ENCODE measurements at places on chromosomes 3 and 15. TPM values are rescaled to one million over a fixed set of nuclear protein-coding genes. Genes with fewer than 3 reads are reported as not detected.
A peak's percentile ranks its signal among the peaks of the same experiment; 100 is the strongest.

DNA sequence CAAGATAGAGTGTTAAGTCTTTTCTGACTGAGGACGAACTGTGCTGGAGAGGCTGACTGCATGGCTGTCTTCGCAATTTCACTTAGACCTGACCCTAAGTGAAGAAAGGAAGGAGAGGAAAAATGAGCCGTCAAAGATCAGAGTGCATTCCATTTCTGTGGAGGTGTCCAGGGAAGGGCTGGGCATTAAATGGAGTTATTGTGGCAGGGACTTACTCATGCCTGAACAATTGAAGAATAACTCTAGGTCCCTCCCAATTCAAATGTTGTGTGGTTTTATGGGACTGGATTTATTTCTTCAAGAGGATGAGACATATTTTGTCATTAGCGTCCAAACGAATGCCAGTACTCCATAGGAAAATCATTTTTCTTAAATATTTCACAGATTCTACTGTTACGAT is 187.3 kb upstream of the CFAP20DC start:
- no peak for DNase-seq

- DNase-seq: peak; percentile 35
These were observed 26.5 kb downstream of the IGSF10 start for GRCh38 chr3:151434151-151434890.

GRCh38 chr15:41554915-41555314 is 4.1 kb upstream of the TYRO3 start:
- no peak for DNase-seq

DNA sequence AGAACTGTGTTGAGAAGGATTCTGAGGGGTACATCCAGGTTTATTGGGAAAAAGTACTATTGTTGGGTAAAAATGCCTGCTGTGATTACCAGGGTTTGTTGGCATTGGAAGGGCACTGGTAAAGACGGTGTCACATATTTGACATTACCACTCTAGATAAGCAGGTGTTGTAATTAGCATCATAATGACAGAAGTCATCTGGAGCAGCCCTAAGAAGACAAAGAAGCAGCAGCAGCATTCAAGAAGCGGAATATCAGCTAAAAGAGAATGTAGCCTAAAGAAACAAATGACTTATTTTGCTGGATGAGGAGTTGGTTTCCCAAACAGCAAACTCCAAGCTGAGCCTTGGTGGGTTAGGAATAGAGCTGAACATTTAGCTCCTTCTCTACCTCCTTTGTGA is 30.5 kb upstream of the ZFAND6 start:
- DNase-seq: no peak

GRCh38 chr3:126381966-126382365 is 12.7 kb upstream of the CFAP100 start:
- DNase-seq: no peak

GRCh38 chr3:15460891-15461531 is 33.6 kb downstream of the EAF1 start:
- no peak for DNase-seq

GRCh38 chr15:85950101-85950500 is 129.6 kb upstream of the AGBL1 start:
- DNase-seq: no peak

DNA sequence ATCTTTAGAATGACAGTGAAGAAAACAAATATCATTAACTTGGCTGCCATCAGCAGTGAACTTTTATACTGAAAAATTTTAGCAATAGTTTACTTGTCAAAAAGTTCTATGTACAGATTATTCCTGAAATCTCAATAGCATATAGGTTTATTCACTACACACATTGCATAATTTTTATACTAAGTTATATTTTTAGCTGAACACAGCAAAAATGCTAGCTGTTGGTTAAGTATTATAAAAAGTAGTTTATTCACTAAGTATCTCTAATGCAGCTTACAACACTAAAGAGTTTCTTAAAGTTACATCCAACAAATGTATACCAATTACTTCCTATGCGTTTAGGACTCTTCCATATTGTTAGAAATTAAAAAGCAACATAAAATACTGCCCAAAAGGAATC is 131.9 kb downstream of the SCAPER start:
- DNase-seq: no peak

DNA sequence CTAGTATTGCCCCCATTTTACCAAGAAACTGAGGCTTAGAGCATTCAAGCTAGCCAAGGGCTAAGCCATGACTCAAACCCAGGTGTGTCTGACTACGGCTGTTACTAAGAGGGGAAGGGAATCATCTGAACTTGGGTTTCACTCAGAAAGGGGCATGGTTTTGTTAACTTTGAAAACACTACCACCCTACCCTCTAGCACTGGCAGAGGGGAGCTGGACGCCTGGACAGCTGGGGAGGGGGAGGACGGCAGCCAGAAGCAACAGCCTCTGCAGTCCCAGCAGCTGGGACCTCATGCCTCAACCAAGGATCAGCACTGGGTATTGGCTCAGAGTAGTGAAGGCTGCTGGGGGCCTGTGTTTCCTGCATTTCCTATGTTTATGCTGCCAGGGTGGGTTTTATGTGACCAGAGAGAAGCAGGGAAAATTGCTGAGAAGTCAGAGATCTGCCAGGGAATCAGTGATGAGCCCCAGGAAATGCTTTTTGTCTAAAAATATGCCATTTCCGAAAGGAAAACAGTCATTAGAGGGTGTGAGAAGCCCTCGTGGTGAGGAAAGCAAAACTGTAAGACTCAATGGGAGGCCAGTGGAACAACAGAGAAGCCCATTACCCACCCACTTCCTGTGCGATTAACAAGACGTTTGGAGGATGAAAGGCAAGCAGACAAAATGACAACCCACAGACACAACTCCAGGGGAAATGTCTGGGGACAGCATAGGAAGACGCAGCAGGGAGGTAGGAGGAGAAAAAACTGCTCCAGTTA is 41.2 kb downstream of the LIPC start:
- no peak for DNase-seq

DNA sequence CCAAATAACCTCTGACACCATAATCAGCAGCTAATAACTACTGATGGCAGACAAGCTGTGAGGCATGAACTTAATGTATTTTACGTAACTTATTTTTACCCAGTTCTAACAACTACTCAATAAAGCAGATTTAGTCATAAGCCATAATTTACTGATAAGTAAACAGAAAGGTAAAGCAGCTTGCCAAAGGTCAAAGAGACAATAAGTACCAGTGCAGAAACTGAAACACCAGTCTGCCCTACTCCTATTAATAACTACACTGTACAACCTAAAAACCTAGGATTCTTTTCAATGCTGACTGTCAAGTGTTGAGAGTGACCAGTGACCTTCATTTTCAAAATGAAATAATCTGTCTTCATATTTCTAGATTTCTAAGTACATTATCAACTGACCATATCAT is 152.2 kb downstream of the NR2E3 start:
- DNase-seq: no peak

GRCh38 chr3:174986685-174987084 is 127.6 kb downstream of the NAALADL2 start:
- no peak for DNase-seq

- no peak for DNase-seq
These were observed 50.7 kb downstream of the ROPN1B start for GRCh38 chr3:126019683-126020082.

GRCh38 chr3:73213896-73214295 is 152.4 kb downstream of the EBLN2 start:
- DNase-seq: no peak

GRCh38 chr3:194312743-194313281 is 38.3 kb downstream of the CPN2 start:
- DNase-seq: no peak

DNA sequence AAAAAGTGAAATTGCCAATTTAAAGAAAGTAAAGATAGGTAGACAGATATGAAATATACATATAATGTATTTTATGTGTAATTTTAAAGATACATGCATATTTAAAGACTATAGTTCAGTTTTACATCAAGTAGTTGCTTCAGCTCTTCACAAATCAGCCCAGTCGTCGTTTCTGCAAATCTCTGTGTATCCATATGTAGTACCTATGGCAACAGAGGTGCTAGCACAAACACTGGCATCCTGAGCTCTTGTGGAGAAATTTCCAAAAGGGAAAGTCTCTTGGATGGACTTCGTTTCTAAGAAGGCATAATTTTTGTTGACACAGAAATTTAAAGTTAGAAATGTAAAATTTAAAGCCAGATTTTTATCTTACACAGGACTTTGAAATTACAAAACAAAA is 1284.7 kb downstream of the ROBO1 start:
- DNase-seq: no peak

GRCh38 chr3:131806736-131807135 is 228.1 kb downstream of the CPNE4 start:
- no peak for DNase-seq

DNA sequence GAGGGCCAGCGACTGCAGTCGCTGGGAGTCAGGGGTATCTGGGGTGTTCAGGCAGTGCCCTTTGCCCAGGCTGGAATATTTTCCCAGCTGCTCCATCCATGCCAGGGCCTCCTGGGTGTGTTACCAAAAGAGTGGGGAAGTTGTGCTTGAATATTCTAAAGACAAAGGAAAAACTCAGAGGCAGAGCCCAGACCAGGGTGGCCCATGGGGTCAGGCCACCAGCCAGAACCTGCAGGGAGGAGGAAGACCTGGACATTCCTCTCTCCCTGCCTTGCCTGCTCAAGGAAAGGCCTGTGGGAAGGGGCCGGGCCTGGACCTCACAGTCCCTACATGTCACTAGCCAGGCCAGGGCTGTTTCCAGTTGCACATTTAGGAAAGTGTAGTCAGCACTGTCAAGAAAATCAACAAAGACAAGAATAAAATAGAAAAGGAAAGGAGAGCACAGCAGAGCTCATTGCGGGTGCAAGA is 16.0 kb upstream of the KLF15 start:
- DNase-seq: no peak

Gene GPR156
- 0.39 TPM for total RNA-seq

Gene IL17RB
- 15.9 TPM for total RNA-seq

Gene LINGO1
- total RNA-seq: 18.2 TPM

Gene KCTD6
- 18.3 TPM for total RNA-seq

Gene ABHD14A
- total RNA-seq: 11.3 TPM

Gene PAK6
- 6.3 TPM for total RNA-seq

Gene GREM1
- total RNA-seq: 0.41 TPM

Gene DNAH12
- total RNA-seq: 0.21 TPM
